ENCODE measurements at places on chromosomes 2 and 18.

DNA sequence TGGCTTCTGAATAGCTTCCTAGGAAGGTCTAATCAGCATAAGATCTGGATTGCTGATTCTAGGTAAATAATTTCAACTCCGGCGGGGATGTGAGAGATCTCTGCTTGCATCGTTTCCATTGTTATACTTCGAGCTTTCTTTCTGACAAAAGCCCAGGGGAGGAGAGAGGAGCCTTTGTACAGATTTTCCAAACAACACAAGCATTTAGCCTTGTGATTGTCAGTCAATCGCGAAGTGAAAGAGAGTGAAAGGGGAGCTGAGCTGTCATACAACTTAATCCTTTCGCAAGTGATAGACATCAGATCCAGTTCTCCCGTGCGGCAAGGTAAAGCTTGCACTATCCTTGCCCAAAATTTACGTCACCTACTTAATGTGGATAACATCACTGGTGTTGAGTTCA is 26.2 kb downstream of the RALB start:
- no peak for DNase-seq

DNA sequence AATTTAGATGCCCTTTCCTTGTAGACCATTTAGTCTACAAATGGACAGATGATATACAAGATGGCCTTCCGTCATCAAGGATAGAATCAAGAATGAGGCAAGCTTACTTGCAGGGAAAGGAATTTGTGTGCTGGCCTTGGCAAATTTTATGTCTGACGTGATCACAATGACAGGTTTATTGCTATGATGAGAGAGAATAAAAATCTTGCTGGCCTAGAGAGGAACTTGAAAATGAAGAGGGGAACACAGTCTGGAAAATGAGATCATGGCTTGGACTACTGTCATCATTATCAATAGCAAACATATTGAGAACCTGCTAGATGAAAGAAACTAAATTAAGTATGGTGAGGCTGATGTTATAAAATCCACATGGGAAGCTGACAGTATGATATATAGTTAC is 66.0 kb downstream of the CSRNP3 start:
- no peak for DNase-seq

DNA sequence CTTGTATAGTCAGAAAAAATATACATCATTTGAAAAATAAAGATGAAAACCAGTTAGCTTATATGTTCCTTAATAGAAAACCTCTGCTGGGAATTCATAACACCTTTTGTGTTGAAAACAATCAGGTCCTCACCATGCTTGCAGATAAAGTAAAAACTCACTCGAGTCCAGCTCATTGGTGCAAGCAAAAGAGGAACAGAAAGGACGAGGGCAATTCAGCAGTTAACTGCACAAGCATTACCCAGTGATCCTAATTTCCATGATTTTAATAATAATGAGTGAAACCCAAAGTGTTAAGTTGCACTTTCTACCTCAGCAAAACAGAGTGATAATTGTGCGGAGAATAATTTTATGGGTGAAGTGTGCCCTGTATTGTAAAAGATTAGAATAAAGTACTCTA is 839.9 kb downstream of the BCL11A start:
- no peak for DNase-seq

GRCh38 chr18:77765468-77765867 is 515.8 kb downstream of the GALR1 start:
- DNase-seq: peak; percentile 51

- DNase-seq: peak; percentile 54
These were observed 37.0 kb downstream of the TPRKB start for GRCh38 chr2:73700131-73700611.

- no peak for DNase-seq
These were observed 52.3 kb downstream of the BAZ2B start for GRCh38 chr2:159564081-159564480.

- DNase-seq: peak; percentile 23
These were observed 862 bp downstream of the C18orf54 start for GRCh38 chr18:54358495-54359040.

DNA sequence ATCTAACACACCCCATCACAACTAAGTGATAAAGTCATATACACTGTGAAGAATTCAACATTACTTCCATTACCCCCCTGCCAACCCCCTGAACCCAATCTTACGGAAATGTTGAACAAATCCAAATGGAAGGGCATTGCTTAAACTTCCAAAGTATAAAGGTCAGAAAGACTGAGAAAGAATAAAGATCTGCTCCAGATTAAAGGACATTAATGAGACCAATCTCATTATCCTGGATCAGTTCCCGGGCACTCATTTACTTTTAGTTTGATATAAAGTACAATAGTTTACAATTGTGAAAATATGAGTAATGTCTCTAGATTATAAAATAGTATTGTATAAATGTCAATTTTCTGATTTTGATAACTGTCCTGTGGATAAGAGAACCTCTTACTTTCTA is 229.4 kb downstream of the PID1 start:
- no peak for DNase-seq

DNA sequence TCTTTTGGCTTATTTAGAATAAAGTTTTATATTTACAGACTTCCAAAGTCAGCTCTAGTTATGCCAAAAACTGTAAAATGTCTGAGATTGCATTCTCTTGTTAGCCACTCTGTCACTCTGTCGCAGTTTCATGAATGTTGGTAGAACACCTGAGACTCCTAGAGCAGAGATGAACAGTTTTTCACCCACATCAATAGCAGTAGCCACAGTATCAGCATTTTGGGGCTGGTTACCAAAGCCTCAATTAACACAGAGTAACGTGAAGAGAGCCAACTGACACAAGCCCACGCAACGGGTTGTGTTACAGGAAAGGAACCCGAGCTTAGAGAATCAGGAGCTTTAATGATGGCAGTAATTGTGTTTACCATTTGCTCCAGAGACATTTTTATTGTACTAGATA is 443.0 kb upstream of the SLC39A10 start:
- DNase-seq: no peak

- DNase-seq: no peak
These were observed 192.7 kb upstream of the REV1 start for GRCh38 chr2:99682275-99683060.

- peak; percentile 58 for DNase-seq
These were observed 122.7 kb upstream of the GCFC2 start for GRCh38 chr2:75833386-75833785.

DNA sequence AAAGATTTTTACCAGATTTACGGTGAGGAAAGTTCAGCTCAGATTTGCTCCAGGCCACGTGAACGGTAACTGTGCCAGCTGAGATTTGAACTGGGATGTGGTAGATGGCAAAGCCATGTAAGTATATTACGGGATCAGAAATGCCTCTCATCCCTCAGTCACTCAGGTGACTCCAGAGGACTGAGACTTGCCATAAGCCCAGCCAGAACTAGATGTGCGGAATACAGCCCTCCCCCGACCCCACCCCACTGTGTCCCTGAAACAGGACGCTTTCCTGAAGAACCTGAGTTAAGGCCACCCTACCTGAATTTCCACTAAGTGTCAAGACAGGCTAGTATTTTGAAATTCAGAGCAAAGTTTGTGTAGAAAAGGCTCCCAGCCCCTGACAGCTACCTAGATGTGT is 1.3 kb upstream of the FHL2 start:
- no peak for DNase-seq

GRCh38 chr2:181683518-181684453 is 3.5 kb upstream of the NEUROD1 start:
- DNase-seq: no peak

DNA sequence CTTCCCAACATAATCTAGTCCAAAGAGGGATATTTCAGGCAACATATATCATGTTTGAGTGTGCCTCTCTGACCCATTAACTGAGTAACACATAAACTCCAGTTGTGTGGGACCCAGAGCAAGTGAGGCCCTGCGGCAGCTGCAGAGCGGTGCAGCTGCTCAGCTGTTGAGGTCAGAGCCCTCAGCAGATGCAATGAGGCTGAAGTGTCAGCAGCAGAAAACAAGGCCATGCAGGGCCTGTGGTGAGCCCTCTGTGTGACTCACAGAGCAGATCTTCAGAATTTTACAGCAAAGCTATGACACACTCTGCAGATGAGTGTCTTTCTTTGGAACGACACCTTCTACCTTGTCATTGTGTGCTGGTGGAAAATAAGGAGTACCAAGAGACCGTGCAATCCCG is 168.5 kb downstream of the CBLN2 start:
- DNase-seq: peak; percentile 36

- DNase-seq: no peak
These were observed 982.6 kb upstream of the FANCL start for GRCh38 chr2:59223742-59224141.

DNA sequence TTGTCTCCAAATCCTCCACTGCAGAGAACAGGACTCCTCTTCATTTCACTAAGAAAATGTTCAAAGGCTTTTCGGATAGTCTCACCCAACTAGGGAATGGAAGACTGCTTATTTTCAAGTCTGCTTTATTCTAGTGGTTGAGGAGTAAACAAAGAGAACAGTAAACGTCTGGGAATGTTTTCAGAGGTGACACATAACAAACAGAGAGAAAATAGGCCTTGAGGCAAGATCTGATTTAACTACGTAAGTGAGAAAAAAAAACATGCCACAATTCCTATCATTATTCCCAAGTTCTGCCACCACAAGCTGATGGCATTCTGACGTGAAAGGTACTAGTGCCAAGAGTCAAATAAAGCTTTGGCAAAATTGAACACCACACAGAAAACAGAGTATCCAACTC is 16.7 kb upstream of the WIPF1 start:
- DNase-seq: peak; percentile 92

- no peak for DNase-seq
These were observed 641.9 kb downstream of the SLC4A3 start for GRCh38 chr2:220269367-220269766.

DNA sequence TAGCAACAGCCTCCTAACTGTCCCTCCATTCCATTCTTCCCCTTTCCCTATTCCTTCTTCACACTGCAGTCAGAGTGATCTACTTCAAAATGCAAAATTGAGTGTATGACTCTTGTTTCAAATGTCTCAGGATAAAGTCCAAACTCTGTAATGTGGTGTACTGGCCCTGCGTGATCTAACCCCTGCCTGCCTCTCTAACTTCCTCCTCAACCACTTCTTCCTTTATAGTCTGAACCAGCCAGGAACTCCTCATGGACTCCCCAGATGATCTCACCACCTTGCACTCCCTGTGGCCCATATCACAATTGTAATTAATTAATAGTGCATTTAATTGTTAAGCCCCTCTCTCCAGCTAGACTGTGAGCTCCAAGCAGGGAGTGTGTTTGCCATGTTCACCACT is 3.1 kb upstream of the B3GNT2 start:
- DNase-seq: no peak

GRCh38 chr2:233278921-233279320 is 27.4 kb downstream of the ATG16L1 start:
- no peak for DNase-seq

GRCh38 chr2:215366440-215367032 is 54.7 kb downstream of the ATIC start:
- no peak for DNase-seq

- no peak for DNase-seq
These were observed 8.6 kb upstream of the ATP6V1B1 start for GRCh38 chr2:70927138-70927537.

DNA sequence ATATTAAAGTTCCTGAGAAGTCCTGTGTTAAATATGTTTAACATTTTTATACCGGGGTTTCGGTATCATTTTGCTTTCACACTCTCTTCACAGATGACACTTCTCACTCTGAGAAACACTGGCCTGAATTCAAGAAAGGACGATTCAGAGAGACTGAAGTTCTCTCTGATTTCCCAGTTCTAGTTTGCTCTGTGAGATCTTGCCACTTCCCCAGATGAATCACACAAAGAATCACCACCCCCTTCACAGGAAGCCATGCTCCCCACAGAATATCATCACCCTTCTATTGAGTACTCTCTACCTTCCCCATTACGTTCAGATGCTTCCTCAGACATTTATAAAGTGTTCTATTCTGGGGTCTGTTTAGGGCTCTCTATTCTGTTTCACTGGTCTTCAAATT is 16.1 kb upstream of the CD207 start:
- no peak for DNase-seq

DNA sequence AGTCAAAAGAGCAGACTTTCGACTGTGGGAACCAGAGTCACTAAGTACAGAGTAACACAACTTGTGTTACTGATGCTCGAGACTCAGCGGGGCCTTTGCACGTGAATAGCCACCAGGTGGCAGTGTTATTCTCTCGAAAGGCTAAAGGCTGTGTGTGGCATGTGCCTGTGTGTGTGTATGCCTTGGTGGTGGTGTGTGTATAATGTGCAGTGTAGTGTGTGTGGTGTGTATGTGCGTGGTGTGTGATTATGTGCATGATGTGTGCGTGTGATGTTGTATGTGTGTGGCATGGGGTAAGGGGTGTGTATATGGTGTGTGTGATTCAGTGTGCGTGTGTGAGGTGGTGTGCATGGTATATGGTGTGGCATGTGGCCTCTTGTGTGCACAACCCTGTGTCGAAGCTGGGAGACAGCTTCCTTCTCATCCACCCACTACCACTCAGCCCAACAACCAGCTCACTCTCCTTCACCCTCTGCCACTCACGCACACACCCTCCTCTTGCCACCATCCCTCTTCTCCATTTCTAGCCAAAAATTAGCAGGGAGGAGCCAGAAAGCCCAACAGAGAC is 83.0 kb upstream of the ZNF532 start:
- peak; percentile 90 for DNase-seq

DNA sequence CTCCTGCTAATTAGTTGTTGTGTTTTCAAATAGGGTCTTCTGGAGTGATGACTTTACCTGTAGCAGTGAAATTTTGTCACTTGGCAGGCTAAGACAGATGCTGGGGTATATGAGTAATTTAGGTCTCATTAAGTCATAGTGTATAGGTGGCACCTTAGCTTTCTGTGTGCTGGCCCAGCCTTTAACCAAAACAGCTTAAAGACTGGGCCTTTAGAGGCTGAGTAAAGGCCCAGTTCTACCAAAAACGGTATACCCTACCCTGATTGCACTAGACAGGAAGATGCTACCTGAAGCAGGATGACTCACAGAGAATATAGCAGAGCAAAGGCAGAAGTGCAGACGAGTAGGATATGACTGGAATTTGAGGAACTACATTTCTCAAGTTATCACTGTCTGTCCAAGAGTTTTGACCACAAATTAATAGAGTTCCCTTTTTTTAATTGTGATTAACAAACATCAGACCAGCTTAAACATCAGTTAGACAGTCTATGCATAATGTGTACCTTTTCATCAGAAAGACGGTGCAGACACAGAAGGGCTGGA is 337.9 kb upstream of the SALL3 start:
- no peak for DNase-seq

- DNase-seq: peak; percentile 62
These were observed 386.5 kb downstream of the DLGAP1 start for GRCh38 chr18:4068552-4069158.

- no peak for DNase-seq
These were observed 109.8 kb downstream of the AGAP1 start for GRCh38 chr2:235603659-235604058.
